ENCODE measurements at places on chromosomes 3 and 15. TPM values are rescaled to one million over a fixed set of nuclear protein-coding genes. Genes with fewer than 3 reads are reported as not detected.

The RARRES1 gene
- polyA plus RNA-seq = 2.6 TPM

GRCh38 chr15:101528108-101528916, 38.8 kb upstream of the PCSK6 start:
- DNase-seq = peak; percentile 66

DNA sequence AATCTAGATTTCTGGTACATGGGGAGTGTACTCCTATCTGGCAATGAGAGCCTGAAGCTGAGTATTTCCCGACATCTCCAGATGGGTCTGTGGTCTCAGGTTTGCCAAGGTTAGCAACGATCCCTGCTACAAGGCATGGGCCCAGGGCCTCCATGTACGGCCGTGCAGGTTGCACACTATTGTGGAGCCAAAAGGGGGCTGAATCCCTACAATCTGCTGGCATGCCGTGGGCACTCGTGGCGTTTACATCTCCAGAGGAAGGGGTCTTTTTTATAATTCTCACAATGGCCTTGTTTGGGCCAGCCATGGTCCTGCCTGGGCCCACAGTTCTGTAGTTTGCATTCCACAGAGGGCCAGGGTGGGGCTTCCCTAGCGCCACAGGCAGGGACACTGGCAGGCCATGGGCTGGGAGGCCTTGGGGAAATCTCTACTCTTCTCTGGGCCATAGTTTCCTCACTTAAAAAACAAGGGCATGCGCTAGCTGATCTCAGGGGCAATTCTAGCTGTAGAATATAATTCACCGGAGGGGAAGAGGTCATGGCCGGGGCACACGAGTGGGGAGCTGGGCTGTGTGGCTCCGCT, 68.9 kb upstream of the TLE3 start:
- DNase-seq = no peak

- no peak for DNase-seq
These were observed 521 bp downstream of the IL5RA start for GRCh38 chr3:3109407-3110298.

The PLSCR5 gene
- not detected for polyA plus RNA-seq

DNA sequence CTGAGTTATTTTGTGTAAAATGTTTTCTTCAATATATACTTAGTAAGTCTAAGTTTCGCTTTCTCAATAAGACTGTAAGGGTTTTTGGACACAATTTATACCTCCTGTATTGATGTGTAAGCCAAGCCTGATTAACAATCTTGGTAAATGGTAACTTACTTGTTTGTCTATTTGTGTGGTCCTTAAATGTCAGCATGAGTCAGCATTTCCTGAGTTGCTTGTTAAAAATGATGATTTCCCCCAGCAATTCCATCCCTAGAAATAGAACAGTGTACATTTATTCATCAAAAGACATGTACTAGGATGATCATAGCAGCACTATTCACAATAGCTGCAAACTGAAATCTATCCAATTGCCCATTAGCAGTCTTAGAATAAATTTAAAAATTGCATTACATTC, 53.4 kb upstream of the LRIG1 start:
- DNase-seq = no peak

The IL12A gene
- 0.58 TPM for polyA plus RNA-seq

- DNase-seq = no peak
These were observed 73.3 kb upstream of the ATP13A5 start for GRCh38 chr3:193451902-193452301.

DNA sequence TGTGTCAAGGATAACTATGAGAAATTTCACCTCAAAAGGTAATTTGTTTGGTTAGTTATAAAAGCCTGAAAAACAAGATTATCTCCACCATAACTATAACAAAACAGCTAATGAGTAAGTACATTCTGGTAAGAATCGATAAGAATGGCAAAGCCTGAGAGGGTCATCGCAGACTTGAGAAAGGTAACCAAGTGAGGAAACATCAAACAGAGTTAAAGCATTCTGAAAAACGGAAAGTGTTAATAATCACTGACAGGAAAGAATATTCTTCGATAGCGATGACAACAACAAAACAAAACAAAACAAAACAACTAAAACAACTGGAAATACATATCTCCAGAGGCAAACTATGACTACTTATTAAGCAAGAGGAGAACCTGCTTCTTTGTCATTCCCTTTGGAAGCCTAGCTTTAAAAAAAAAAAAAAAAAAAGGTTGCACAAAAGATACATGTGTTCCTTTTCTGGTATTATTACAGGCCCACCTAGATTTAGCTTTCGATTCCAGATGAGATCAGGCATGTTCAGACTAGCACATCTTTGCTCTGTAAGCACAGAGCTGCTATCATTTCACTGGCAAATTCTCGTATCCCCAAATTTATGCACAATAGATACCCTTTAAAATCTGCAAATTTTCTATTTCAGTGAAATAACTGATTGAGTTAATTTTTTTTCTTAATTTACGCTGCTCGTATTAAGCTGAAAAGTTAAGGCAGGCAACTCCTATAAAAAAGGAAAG, 155.6 kb downstream of the TIGIT start:
- DNase-seq = no peak

DNA sequence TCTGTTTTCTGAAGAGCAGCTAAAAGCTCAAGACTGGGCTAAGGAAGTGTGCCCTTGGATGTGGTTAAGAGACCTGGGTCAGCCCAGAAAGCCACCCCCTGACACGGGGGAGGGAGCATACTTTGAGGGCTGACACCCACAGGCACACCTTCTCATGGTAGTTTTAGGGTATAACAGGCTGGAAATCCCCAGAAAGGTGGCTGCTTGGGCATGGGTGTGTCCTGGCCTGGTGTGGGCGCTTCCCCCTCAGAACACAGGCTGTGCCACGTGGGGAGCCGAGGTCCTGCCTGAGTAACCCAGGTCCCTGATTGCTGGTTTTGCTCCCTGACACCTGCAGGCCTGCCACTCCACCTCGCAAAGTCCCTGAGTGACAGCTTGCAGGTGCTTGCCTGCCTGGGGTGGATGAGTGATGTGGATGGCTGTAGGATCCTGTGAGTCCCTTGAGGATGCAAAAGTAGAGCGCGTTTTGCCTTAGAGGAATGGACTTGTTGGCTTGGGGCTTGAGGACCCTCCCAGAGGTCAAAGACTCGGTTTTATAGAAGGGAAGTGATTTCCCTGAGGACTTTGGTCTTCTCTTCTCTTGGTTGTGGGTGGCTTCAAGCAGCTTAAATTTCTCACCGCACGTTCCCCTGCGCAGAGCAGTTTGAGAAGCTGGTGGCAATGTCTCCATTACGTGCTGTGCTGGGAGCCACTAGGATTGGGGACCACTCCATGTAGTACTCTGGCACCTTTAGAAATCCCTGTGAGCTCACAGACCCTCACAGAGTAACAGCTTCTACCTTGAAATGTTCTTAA, 94.4 kb downstream of the DNASE1L3 start:
- DNase-seq = no peak

The GREM1 gene
- polyA plus RNA-seq = 3.3 TPM

- no peak for DNase-seq
These were observed 587 bp downstream of the WDR49 start for GRCh38 chr3:167653155-167653554.

The BFSP2 gene
- polyA plus RNA-seq = not detected

DNA sequence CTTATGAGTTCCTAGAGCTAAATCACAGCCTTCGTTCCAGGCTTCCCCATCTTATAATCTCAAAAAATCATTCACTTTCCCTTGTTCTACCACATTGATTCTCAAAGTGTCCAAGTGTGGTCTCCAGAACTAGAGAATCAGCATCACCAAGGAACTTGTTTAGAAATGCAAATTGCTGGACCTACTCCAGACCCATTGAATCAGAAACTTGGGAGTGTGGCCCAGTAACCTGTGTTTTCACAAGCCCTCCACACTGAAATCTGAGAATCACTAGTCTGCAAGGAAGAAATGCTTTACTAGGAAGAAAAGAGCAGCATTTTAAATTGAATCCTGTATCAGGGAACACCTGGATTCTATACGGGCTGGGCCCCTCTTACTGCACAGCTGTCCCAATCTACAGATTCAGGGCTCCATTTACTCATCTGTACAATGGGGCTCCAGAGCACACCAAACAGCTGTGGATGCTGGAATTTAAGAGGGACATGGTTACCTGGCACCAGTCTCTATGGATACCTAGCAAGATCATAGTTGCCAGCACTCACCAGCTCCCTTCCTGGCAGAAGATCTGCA, 3.9 kb downstream of the MEGF11 start:
- DNase-seq = no peak

DNA sequence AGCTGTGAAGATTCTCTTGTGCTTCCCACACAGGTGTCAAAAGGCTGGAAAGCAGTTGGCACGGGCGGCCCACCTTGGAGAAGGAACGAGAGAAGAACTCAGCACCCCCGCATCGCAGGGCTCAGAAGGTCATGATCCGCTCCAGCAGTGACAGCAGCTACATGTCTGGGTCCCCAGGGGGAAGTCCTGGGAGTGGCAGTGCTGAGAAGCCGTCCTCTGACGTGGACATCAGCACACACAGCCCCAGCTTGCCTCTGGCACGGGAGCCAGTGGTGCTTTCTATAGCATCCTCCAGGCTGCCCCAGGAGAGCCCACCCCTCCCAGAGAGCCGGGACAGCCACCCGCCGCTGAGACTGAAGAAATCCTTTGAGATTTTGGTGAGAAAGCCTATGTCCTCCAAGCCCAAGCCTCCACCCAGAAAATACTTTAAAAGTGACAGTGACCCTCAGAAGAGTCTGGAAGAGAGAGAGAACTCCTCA, 31.4 kb downstream of the STARD5 start:
- DNase-seq = no peak

The CCDC174 gene
- polyA plus RNA-seq = 23.1 TPM

- no peak for DNase-seq
These were observed 13.6 kb downstream of the MRPS25 start for GRCh38 chr3:15051531-15051930.

DNA sequence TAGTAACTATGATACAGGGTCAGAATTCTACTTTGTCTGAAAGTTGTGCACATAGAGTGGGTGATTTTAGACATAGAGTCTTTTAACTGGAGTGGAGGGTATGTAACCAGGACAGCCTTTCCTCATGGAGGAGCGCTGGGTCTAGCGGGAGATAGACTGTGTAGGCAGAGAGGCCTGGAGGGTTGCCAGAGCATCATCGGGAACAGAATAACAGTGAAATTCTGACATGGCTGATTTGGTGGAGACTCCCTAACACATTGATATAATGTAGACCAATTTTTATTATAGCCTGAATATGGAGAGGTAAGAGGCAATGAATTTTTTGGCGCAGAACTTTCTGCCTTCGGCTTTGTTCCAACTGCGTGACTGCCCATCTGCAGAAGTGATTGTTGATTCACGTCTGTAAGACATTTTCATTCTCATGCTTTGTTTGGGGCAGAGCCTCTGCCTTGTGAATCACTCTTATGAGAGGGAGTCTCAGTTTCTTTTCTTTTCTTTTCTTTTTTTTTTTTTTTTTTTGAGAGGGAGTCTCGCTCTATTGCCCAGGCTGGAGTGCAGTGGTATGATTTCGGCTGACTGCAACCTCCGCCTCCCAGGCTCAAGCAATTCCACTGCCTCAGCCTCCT, 16.0 kb downstream of the LPP start:
- no peak for DNase-seq

The ARIH2 gene
- 63.2 TPM for polyA plus RNA-seq

DNA sequence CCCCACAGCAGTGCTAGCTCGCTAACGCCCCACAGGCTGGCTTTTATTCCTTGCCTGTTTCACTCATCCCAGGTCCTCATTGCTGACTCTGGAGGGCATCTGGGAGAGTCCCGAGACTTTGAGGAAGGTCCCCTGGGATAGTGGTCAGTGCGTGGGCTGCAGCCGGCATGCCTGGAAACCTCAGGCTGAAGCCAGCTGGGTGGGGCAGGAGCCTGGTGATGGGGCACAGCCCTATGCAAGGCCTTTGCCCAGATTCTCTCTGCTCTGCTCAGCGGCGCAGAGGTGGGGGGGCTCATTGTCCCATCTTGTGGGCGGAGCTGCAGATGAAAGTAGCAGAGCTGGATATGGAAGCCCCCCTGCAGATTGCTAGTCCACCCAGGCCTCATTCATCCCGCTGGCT, 55.7 kb upstream of the SMAD6 start:
- no peak for DNase-seq

The ACTRT3 gene
- 2.6 TPM for polyA plus RNA-seq

GRCh38 chr3:30428251-30428650, 178.2 kb upstream of the TGFBR2 start:
- no peak for DNase-seq

DNA sequence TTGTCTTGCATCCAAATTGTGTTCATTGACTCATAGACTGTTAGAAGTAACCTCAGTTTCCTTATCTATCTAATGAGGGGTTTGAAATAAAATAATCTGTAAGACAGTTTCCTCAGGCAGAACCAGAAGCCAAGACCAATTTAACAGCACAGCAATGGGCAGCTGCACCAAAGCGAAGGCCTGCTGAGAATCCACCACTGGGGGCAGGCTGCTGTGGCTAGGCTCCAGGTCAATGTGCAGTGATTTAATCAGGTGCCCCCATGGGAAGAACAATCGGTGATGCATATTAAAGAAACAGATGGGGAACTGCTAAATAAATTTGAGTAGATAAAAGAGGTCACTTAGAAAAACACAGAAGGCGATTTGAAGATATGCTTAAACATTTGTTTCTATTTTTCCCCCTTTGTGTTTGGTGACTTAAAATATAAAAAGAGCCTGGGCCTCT, 28.0 kb upstream of the TMOD3 start:
- DNase-seq = no peak

The CKMT1A gene
- not detected for polyA plus RNA-seq

- no peak for DNase-seq
These were observed 84.8 kb upstream of the ICE2 start for GRCh38 chr15:60563539-60564404.

DNA sequence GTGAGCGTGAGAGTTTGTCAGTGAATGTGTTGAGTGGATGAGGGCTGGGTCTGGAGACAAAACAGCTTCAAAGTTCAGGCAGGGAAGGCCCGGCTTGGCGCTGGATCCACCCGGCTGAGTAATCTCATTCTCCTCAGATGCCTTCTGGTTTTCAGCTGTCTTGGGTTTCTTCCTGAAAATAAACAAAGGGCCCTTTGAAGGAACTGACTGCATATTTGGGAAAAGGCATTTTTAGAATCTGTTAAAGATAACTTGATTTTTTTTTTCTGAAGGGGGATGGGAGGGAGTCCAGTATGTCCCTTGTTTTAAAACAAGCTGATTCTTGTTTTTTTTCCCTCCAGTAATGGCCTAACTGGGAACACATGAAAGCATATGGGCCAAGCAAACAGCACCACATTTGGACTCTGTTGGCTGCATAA, 86.4 kb downstream of the TIGIT start:
- DNase-seq = no peak

- no peak for DNase-seq
These were observed 26.3 kb downstream of the ABCC5 start for GRCh38 chr3:183991403-183991802.

The CD200 gene
- 11.0 TPM for polyA plus RNA-seq

Measured in forelimb muscle (tissue), 1 donor.